ENCODE measurements at places on chromosomes 2 and 18. TPM values are rescaled to one million over a fixed set of nuclear protein-coding genes. Genes with fewer than 3 reads are reported as not detected.

PDCD1 gene
- total RNA-seq: 0.42 TPM

ALK gene
- total RNA-seq: 0.66 TPM

FAM117B gene
- total RNA-seq: 28.8 TPM

PRKAG3 gene
- total RNA-seq: 0.32 TPM

PROM2 gene
- total RNA-seq: 87.0 TPM

CARF gene
- total RNA-seq: 12.1 TPM

KYNU gene
- 6.1 TPM for total RNA-seq

MAPK4 gene
- 4.3 TPM for total RNA-seq

MOGAT1 gene
- not detected for total RNA-seq

VWC2L gene
- total RNA-seq: not detected

KDM3A gene
- total RNA-seq: 87.5 TPM

IHH gene
- not detected for total RNA-seq

DNA sequence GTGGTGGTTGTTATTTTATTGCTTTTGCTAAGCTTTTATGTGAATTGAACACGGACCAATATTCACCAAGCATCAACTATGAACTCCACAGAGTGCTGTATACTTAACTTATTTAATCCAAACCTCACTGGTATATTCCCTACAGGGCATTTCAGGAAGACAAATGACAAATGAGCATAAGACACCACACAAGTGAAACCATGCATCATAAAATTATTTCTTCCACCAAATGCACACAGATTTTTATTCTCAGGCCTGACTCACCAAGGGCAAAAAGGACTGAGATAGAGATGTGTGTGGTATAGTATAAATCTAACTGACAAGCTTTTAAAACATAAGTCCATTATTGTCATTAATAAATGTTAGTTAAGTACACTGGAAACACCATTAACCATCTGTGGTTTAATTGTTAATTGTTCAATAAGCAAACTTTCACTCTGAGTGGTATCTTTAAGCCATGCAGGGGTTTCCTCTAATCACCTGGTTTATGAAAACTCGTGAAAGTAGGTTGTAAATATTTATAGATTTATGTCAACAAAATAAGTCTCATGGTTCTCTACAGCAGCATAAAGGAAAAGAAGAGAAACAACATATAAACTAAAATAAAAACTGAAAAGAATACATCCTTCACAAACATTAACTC lies 77.6 kb upstream of the CRIM1 start:
- DNase-seq: no peak

- DNase-seq: no peak
Observed at GRCh38 chr2:30583204-30583749, 136.2 kb downstream of the LCLAT1 start.

- no peak for DNase-seq
Observed at GRCh38 chr2:223744580-223744979, 92.8 kb downstream of the AP1S3 start.

- no peak for DNase-seq
Observed at GRCh38 chr2:66862885-66863650, 428.1 kb downstream of the MEIS1 start.

GRCh38 chr2:190562121-190562520 lies 27.6 kb upstream of the NEMP2 start:
- DNase-seq: no peak

GRCh38 chr18:36427369-36427768 lies 129.9 kb downstream of the FHOD3 start:
- no peak for DNase-seq

- no peak for DNase-seq
Observed at GRCh38 chr2:180607514-180608049, 372.8 kb upstream of the UBE2E3 start.

All from lower leg skin (tissue), 4 donors.